EH (cell line): ENCODE measurements at places on chromosomes 4 and X.

GRCh38 chr4:182223708-182224107 is 19.5 kb upstream of the TENM3 start:
- DNase-seq, result no peak

GRCh38 chrX:103918050-103918449 is 44.4 kb upstream of the TMSB15B start:
- DNase-seq, result peak; percentile 73

DNA sequence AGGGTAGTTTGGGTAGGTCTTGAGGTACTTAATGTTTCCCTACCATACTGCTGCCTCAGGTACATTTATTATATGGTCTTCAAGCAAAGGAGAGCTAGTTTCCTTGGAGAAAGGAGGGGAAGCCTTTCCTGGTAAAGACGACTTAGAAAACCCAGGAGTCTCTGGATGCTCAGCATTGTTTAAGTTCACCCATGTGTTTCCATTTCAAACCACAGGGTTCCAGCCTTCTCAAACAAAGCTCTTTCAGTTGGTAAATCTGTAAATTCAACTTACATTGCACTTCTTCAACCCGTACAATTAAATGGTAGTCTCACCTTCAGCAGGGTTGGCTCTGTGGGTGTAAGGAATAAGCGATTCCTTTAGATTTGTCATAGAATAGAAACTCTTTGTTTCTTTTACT is 111.9 kb upstream of the UNC5C start:
- DNase-seq, result no peak

- no peak for DNase-seq
These were observed 108.9 kb downstream of the DLG3 start for GRCh38 chrX:70553516-70553915.

DNA sequence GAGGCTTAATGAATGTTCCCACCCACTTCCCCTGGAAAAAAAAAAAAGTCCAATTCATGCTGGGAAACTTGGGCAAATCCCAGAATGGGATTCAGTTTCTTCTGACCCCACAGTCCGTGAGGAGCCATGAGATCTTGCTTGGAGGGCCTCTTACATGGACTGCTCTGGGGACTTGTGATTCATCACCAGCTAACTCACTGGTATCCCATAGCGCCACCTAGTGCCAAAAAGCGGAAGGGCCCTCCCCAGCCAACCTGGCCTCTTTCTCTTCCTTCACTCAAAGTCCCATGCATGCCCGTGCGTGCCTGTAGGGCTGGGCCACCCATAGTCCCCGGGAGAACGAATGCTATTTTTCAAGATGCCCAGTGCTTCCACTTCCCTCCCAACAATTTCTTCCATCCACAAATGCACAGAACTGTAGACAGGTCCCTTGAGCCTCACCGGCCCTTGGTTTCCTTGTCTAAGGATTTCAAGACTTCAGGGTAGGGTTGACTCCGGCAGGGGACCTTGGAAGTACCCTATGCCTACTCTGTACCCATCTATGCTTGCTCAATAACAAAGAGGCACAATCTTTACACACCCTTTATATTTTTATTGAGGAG is 5.1 kb downstream of the RTL5 start:
- peak; percentile 90 for DNase-seq

DNA sequence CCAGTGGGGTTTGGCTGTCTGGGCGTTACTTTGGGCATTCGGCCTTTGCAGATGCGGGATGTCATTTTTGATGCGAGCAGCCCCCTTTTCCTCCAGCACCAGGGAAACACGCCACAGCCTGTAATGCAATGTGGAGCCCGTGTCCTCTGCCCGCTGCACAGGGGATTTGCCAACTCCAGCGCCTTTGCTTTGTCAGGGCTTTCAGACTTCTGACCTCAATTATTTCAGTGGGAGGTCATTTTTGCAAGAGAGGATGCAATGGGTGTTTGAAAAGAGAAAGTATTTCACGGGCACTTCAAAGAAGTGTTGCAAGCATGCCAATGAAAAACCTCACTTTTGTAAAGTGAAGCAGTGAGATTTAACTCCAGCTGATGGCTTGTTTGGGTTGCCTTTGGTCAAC is 11.5 kb downstream of the CLCN4 start:
- DNase-seq, result no peak

DNA sequence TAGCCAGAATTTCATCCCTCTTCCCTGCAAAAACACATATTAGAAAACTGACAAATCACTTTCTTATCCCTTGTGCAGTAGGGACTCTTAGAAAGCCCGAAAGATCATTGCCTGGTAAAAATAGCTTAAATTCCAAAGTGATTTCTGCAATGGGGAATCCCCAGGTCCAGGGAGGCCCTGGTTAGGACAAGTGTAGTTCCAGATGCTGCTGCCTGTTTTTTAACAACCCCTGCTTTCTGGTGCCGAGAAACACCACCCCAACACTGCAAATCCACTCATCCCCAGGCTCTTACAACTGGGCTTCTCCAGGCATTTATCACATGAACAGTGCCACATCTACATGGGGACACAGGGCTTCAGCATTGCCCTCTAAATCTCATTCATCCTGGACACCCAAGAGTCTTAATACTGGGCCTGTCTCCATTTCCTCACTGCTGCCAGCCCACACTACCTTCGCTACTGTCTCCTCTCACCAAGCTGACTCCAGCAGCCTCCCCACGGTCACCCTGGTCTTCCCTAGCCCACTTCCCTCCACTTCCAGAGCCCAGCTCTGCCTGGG is 112.2 kb upstream of the PSAPL1 start:
- peak; percentile 69 for DNase-seq

DNA sequence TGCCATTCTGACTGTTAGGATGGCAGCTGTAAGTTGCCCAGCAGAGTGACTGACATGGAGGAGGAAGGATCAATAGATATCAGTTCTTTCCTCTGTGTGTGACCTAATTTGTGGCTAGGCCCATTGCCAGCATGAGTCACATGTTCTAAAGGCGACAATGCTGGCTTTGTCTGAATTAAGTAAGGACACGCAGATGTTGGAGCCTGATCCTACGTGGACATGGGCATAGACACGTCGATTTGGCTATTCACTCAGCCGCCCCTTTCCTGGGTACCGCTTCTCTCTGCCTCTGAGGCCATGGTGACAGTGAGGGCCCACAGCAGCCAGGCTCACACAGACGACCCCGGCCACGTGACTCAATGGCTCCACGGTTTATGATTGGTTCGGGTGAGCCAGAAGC is 16.3 kb downstream of the PROM1 start:
- no peak for DNase-seq

- DNase-seq, result no peak
These were observed 125.8 kb upstream of the RXFP1 start for GRCh38 chr4:158395889-158396288.

DNA sequence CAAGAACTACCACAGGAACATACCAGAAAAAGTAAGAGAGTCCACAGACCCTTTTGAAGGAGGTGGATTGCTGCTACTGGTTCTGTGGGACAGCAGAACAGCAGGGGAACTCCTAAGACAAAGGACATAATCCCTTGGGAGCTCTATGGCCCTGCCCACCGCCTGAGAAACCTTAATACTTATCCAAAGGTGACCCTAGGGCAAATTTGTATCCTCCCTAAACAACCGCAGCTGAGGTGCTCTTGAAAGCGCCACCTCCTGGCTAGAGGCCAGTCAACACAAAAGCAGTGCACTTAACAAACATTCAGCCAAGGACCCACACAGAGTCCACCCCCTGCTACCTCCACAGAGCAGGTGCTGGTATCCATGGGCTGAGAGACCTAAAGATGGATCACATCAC is 136.8 kb downstream of the ADAM29 start:
- DNase-seq, result no peak

DNA sequence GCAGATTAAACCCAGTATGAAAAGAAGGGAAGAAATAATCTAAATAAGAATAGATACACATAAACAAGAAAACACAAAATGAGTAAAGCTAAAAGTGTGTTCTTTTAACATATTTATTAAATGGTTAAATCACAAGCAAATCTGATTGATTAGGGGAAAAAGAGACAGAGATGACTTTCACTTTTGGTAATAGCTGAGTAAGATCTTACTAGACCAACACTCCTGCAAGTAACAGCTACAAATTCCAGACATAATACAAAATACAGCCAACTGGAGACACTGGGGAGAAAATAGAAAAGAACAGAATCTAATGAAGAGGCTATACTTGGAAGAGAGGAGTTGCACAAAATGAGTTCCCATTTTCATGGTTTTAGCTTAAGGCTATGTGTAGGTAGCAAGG is 33.5 kb downstream of the OR13H1 start:
- no peak for DNase-seq

DNA sequence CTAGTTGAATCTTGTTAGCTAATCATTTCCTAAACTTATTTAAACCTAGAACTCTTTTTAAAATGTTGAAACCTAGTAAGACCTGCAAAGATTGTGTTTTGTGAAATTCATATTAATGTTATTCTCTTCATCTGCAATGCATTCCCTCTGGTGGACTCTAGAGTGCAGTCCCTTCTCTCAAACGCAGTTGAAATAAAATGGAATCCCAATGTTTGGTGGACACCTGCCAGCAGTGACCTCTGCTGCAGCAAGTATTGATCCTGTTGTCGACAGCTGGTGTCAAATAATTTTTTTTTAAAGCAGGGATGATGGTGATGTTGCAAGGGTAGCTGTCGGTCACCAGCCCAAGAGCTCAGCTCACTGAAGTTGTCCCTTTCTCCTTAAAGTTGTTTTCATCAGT is 492.0 kb downstream of the ZIC3 start:
- no peak for DNase-seq

- no peak for DNase-seq
These were observed 86.8 kb downstream of the GC start for GRCh38 chr4:71697031-71697430.

- no peak for DNase-seq
These were observed 54.2 kb downstream of the C4orf50 start for GRCh38 chr4:5964030-5964429.

DNA sequence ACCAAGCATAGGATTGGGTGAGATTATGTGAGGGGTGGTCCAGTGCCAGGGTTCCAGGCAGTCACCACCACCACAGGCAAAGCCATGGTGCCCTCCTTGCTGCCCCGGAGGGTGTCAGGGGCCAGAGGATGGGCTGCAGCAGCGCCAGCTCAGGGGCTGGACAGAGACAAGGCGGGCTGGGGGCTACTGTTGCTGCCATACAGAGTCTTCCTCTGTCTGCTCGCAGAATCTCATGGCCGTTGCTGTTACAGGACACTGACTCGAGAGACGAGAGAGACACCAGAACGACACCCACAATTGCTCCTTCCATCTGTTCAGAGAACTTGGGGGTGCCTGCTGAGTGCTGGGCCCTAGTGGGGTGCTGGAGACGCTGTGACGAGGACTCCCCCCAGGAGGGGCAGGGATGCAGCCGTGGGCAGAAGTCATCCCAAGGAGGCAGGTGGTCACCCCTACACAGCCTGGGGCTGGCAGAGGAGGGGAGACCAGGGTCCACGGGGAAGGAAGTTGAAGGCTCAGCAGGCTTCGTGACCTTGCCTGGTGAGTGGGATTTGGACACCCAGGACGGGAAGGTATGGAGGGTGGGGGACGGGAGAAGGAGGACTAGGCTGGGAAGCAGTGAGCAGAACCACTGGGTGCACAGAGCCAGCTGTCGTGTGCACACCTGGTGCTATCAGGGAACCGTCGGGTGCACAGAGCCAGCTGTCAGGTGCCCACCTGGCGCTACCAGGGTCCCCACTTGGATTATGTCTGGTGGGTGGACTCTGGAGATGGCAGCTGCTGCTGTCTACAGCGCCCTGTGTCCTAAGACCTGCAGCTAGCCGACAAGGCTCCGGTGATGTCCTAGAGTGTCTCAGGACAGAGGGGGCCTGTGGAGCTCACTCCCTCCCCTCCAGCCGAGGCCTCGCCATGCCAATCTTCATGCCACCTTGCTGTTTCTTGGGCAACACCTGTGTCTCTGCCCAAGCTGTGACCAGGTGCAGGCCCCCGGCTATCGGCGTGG is 43.9 kb upstream of the HMX1 start:
- no peak for DNase-seq

DNA sequence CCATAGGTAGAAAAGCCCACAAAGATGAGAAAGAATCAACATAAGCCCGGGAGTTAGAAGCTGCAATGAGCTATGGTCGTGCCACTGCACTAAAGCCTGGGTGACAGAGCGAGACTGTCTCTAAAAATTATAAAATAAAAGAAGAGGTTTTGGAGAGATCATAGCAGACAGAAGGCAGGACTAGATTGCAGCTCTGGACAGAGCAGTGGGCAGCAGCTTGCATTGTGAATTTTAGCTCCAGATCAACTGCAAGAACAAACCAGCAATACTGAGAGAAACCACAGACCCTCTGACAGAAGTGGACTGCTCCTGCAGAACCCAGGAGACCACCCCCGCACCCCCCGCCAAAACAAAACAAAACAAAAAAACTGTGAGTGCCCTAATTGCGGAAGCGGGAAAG is 30.6 kb downstream of the SOWAHB start:
- no peak for DNase-seq

DNA sequence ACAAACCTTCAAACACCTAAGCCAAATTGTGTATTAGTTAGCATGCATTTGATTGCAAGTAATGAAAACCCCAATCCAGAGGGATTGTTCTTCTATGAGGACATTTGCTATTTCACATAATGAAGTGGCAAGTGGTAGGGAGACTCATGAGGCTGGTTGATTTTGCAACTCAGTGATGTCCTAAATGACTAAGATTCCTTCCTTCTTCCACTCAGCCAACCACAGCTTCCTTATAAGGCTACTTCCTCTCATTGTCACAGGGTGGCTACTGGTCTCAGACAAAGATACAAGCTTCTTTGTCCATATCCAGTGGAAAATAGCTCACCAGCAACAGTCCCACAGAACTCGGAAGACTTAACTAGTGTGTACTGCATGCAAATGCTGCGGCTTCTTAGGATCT is 5.3 kb upstream of the OTC start:
- peak; percentile 56 for DNase-seq

- no peak for DNase-seq
These were observed 44.8 kb upstream of the RPS6KA3 start for GRCh38 chrX:20311505-20311904.

GRCh38 chrX:65971151-65971550 is 68.7 kb downstream of the VSIG4 start:
- DNase-seq, result no peak
